Ovary (tissue), 10 donors: ENCODE measurements at places on chromosomes 2 and 18.

GRCh38 chr2:131043199-131044074, 49.8 kb downstream of the FAM168B start:
- H3K27ac ChIP-seq: no peak overlapping the region
- no peak overlapping the region for H3K4me3 ChIP-seq
- no peak for DNase-seq
- H3K36me3 ChIP-seq: no peaks in the 10 kb centered on the region
- no peaks in the 10 kb centered on the region for H3K4me1 ChIP-seq

DNA sequence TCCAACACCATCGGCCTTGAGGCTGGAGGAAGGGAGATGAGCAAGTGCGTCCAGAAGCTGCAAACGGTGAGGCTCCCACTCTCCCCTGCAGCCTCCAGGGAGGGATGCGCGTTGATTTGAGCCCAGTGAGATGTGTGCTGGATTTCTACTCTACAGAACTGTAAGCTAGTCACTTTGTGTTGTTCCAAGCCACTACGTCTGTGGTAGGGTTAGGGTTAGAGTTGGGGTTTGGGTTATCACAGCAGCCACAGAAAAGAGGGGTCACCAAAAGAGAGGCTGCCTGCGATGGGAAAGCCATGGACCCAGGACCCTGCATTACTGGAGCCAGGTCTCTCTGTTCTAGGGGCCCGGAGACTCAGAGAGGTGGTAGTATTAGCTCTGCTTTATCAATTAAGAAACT, 94.5 kb downstream of the KCNF1 start:
- no peak for DNase-seq
- no peaks in the 10 kb centered on the region for H3K36me3 ChIP-seq
- H3K27ac ChIP-seq: no peak overlapping the region
- H3K27me3 ChIP-seq: no peaks in the 10 kb centered on the region

DNA sequence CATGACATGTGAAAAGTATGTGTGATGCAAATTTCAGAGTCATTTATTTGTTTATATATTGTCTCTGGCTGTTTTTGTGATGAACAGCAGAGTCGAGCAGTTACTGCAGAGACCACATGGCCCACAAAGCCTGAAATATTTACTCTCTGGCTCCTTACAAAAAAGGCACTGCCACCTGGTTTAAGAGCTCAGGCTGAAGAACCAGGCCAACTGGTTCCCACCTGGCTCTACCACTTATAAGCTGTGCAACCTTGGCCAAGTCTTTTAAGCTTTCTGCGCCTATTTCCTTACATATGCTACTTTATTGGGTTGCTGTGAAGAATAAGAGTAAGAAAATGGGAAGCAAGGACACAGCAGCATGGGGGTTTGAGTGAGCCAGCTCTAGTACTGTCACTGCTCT, 207.6 kb downstream of the L3MBTL4 start:
- H3K4me1 ChIP-seq: peaks cover 1% of the 10 kb centered on the region
- DNase-seq: no peak
- no peak overlapping the region for H3K27ac ChIP-seq
- H3K27me3 ChIP-seq: no peaks in the 10 kb centered on the region
- H3K4me3 ChIP-seq: no peak overlapping the region

DNA sequence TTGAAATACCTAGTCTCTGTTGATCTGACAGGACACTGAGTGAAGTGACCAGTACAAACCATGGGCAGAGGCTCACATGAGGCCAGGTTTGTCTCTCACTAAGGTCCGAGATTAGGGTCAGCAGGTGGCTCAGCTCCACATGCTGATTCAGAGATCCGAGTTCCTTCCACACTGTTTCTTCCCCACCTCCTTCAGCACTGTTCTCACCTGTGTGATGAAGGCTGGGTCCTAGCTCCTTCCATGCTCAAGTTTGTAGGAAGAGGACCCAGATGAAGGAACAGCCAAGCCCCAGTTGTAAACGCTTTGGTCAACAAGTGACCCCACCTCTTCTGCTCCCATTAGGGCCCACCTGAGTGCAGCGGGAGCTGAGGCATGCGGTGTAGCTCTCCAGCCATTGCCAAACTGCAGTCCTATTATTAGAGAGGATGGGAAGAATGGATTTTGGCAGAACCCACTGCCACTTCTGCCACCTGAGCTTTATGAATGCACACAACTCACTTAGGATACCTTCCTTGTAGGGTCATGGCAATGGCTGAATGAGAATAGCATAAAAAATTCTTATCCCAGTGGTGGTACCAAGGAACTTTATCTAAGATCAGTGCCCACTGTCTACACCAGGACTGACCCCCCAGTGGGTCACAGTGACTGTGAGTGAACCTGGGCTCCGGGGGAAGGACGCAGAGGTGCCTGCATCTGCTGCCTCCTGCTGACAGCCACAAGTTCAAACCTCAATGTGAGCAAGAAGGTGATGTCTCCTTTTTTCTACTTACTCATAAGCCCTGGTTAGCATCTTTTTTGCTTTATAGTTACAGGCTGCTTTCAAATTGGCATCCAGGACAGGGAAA, 324.8 kb upstream of the HS6ST1 start:
- H3K4me3 ChIP-seq: no peak overlapping the region
- H3K27me3 ChIP-seq: no peaks in the 10 kb centered on the region
- no peak for DNase-seq
- H3K4me1 ChIP-seq: no peaks in the 10 kb centered on the region
- H3K27ac ChIP-seq: no peak overlapping the region
- no peaks in the 10 kb centered on the region for H3K36me3 ChIP-seq

DNA sequence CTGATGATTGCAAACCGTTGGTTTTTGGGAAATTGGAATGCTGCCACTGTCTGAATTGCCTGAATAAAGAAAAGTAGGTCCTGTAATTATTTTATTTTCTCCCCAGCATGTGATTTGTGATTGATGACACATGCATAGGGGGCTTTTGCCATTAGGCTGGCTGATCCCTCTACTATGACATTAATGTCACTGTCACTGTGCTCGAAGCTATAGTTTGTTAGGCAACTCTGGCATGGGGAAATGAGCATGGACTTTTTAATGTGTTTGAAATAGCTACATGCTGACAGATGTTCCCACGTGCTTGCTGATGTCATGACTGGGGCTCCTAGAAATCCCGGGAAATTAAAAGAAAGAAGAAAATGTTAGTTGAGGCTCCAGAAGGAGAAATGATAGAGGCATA, 99.1 kb downstream of the HRH4 start:
- no peak overlapping the region for H3K27ac ChIP-seq
- no peaks in the 10 kb centered on the region for H3K27me3 ChIP-seq
- H3K36me3 ChIP-seq: no peaks in the 10 kb centered on the region

DNA sequence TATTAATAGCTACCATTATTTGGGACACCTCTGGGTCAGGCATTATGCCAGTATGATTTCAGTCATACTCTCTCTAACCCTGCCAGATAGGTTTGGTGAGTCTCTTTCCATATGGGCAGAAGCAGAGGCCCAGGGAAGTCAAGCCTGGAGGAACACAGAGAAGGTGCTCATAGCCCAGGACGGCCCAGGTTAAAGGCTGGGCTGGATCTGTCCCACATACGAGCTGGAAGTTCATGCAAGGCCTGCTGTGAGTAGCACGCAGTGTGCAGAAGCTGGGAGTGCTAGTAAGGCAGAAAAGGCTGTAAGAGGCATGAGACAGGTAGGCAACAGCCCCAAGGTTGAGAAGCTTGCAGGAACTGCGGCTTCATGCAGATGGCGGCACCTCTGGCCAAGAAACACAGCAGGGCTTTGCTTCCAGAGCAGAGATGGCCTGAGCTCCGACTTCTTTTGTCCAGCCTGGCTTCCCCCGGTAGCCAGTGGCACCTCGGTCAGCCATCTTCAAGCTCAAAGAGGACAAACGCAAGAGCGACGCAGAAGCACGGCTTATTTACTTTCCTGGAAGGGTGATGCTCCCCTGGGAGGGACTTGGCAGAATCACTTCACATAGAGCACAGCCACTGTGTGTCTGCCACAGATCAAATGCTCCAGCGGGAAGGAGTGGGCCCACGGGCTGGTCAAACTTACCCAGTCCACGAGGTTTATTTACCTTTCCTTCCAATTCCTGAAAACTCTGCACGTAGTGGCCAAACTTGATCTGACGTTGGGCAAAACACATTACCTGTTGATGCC, 58.5 kb upstream of the MAP4K4 start:
- no peaks in the 10 kb centered on the region for H3K4me1 ChIP-seq
- no peak for DNase-seq
- no peaks in the 10 kb centered on the region for H3K36me3 ChIP-seq

DNA sequence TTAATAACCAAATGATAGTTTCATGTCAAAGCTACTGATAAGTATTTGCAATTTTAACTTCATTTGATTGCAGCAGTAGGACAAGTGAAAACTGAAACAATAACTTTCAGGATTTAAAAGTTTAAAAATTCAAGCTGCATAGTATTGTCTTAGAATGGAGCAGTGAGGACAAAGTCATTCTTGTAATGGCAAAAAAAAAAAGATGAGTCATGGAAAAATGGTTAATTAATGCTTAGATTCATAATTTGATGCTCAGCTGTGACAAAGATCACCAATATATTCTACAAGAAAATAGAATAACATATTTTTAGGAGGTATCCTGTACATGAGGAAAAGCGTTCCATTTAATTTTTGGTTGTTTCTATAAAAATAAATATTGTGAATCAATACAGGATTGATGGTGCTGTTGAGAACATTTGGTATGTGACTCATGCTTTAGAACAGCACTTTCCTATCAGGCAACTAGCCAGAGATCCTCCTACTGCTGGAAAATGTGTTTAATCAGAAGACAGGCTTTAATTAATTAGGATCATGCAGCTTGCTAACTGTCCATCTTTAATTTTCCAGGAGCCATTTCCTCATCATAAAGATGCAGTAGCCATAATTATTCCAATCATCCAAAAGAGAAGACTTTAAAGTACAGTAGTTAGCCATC, 239.0 kb upstream of the MMADHC start:
- H3K4me3 ChIP-seq: no peak overlapping the region
- no peaks in the 10 kb centered on the region for H3K27me3 ChIP-seq
- no peaks in the 10 kb centered on the region for H3K4me1 ChIP-seq
- no peak overlapping the region for H3K27ac ChIP-seq

DNA sequence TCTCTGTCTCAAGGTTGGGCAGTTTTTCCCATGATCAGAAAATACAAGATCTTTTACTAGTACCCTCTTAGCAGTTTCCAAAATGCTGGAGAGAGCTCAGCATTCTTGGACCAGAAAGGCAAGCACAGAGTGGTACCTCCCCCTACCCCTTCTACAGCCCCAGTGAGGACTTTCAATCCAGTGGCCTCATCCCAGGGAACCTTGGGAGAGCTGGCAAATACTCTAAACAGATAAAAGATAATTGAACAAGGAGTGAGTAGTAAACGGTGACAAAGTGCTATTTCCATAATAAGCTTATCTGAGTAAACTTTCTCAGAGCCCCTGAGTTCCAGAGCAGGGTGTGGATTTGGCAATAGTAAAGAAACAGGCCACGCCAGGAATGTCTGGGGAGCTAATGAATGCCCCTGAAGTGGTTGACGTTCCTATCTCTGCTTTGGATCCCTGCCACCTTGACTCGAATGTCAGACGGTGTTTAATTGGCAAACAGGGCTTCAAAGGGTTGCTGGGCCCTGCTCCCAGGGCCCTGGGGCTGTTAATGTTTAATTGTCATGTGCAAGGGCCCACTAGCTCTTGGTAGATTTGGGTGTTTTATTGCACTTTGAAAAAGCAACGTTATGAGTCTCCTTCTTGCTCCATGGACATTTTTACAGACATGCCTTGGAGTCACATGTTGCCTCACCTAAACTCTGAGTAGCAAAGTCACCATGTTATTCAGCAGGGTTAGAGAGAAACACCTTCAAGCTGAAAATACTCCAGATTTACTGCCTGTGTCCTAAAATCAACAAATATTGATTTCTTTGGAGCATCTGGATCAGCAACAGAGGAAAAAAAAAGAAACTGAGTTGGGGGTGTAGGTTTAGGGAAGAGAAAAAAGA, 239.9 kb downstream of the CYRIA start:
- H3K27me3 ChIP-seq: no peaks in the 10 kb centered on the region
- no peaks in the 10 kb centered on the region for H3K4me1 ChIP-seq
- DNase-seq: no peak

GRCh38 chr2:40734797-40735196, 282.9 kb upstream of the SLC8A1 start:
- H3K27ac ChIP-seq: no peak overlapping the region
- H3K27me3 ChIP-seq: no peaks in the 10 kb centered on the region
- DNase-seq: no peak
- no peak overlapping the region for H3K4me3 ChIP-seq
- H3K4me1 ChIP-seq: no peaks in the 10 kb centered on the region

GRCh38 chr2:18131761-18132160, 253.3 kb downstream of the KCNS3 start:
- H3K27me3 ChIP-seq: no peaks in the 10 kb centered on the region
- no peak overlapping the region for H3K27ac ChIP-seq
- DNase-seq: no peak
- no peaks in the 10 kb centered on the region for H3K36me3 ChIP-seq

GRCh38 chr2:143885461-143885860, 634.5 kb downstream of the ZEB2 start:
- no peak overlapping the region for H3K4me3 ChIP-seq
- no peaks in the 10 kb centered on the region for H3K4me1 ChIP-seq
- no peaks in the 10 kb centered on the region for H3K36me3 ChIP-seq
- no peak for DNase-seq
- H3K27me3 ChIP-seq: no peaks in the 10 kb centered on the region
- no peak overlapping the region for H3K27ac ChIP-seq

- H3K36me3 ChIP-seq: no peaks in the 10 kb centered on the region
- no peak overlapping the region for H3K27ac ChIP-seq
- H3K27me3 ChIP-seq: no peaks in the 10 kb centered on the region
- no peaks in the 10 kb centered on the region for H3K4me1 ChIP-seq
- H3K4me3 ChIP-seq: no peak overlapping the region
- no peak for DNase-seq
Measured at GRCh38 chr2:46424937-46425336, 54.4 kb upstream of the TMEM247 start.

DNA sequence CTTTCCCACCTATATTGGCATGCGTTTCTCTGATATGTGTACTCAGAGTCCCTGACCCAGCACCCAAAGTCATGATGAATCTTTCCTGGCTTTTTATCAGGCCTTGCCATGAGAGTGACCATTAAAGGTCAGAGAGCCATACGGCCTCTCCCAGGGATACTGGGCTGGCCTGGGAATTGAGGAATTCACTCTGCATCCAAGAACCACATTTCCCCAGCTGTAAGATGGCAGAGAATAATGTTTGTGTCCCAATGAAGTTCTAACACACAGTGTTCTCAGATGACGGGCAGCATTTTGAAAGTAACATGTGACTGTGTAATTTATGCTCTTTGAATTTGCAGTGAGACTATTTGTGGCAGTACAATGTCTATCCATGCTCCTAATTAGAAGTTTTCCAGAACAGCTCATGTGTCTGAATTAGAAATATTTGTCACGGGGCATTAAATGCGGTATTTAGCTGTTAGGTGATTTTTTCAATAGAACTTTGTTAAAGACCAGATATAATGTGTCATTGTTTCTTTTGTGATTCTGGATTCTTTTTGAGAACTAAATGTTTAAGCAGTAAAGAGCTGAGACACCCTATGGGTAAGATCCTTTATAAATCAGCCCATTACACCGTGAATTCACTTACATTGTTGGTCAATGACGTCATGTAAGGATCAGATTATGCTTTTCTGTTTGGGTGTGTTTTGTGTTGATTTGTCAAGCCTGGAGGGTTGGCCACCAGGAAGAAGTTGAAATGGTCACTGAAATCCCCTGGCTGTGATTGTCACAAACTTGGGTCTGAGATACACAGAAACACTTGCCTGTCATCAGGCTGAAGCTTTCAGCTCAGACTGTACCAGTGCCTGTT, 7.3 kb upstream of the SLC3A1 start:
- DNase-seq: no peak
- H3K4me1 ChIP-seq: no peaks in the 10 kb centered on the region
- H3K36me3 ChIP-seq: no peaks in the 10 kb centered on the region

GRCh38 chr18:10195529-10195928, 258.9 kb upstream of the APCDD1 start:
- H3K4me3 ChIP-seq: no peak overlapping the region
- no peak for DNase-seq
- H3K27me3 ChIP-seq: no peaks in the 10 kb centered on the region
- peaks cover 3% of the 10 kb centered on the region for H3K4me1 ChIP-seq
